Central memory CD4-positive, alpha-beta T cell (primary cell): ENCODE measurements at places on chromosomes 4 and X.

DNA sequence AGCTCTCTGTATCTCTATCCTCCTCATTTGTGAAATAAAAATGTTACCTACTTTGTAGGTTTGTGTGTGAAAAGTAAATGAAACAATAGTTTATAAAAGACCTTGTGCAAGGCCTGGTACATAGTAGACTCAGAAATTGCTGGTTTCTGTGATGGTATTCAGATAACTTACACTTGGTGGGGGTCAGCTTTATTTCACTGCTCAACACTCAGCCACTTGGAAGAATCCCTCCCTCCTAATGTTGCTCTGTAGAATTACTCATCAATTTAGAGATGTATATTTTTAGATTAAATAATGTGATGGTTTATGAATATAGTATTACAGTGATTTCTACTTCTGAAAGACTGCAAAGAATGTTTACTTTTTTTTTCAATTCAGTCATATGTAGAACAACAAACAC, 32.7 kb downstream of the SMARCAD1 start:
- DNase-seq, result no peak

GRCh38 chr4:61628727-61629126, 428.6 kb downstream of the ADGRL3 start:
- no peak for DNase-seq

- no peak for DNase-seq
Measured at GRCh38 chr4:88702782-88703181, 5.2 kb upstream of the NAP1L5 start.

- DNase-seq, result no peak
Measured at GRCh38 chr4:40586034-40586433, 43.6 kb downstream of the RBM47 start.

DNA sequence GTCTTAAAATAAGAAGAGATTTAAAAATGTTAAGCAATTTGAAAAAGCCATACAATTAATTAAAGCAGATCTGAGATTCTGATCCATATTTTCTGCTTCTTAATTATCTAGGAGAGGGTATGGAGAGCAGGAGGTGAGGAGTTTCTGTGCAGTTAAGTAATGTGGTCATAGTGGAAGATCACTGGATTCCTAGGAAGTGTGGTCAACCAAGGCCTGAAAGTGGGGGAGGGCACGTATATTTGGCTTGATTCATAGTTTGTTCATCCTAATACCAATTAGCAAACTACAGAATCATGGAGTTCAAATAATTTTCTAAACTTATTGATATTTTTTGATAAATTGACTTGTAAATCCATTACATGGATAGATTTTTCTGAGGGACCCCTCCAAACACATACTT, 768.3 kb downstream of the RAPGEF2 start:
- no peak for DNase-seq

DNA sequence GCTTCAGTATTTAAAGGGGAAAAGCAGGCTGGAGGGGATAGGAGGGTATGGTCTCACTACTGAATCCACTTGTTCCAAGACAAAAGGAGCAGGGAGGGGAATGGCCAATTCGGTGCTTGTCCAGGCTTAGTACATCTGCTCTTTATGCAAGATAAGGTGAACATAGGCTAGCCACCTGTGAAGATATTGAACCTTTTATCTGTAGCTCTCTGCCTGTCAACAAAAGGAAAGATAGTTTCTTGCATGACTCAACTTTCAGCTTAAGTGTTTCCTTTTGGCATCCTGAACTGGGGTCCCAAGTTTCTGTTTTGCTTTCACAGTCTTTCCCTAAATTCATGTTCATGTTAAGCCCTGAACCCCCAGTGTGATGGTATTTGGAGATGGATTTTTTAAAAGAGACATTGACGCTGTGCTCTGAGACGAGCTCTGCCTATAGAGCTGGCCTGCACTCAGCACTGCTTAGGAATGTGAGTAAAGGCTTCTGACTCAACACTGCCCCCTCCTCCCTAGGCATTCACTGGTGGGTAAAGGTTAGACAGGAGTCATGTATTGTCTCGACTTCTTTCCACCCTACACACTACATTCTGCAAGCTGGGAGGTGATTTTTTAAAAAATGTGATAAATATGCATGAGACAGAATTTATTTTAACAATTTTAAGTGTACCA, 28.2 kb downstream of the FAM149A start:
- no peak for DNase-seq

- DNase-seq, result no peak
Measured at GRCh38 chr4:108829966-108830492, 67.2 kb upstream of the ETNPPL start.

DNA sequence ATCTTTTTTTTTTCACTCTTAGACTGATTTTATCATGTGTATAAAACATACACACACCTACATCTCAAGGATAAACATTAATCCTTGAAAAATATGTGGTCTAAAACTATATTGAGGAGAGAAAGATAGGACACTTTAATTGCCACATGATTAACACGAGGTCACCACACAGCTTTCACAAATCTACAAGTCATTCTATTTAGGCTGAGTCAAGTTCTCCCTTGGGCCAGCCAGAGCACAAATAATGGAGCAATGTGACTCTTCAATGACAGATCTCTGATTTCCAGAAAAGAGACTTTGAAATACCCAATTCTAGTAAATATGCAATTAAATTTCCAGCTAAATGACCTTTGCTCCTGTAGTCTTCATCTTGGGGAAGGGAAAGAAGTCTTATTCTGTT, 12.9 kb upstream of the ADH4 start:
- DNase-seq, result no peak

GRCh38 chr4:136009258-136009832, 1522.9 kb downstream of the PCDH18 start:
- DNase-seq, result no peak

DNA sequence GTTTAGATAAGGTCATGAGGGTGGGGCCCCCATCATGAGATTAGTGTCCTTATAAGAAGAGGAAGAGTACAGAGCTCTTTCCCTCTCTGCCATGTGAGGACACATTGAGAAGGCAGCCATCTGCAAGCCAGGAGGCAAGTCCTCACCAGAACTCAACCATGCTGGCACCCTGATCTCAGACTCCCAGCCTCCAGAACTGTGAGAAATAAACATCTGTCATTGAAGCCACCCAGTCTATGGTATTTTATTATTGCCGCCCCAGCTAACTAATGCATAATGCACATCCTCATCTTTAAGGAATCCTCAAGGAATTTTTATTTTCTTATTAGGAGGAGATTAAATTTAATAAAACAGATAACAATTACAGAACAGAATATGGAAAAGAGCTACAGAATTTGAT, 16.7 kb upstream of the EXOSC9 start:
- no peak for DNase-seq

DNA sequence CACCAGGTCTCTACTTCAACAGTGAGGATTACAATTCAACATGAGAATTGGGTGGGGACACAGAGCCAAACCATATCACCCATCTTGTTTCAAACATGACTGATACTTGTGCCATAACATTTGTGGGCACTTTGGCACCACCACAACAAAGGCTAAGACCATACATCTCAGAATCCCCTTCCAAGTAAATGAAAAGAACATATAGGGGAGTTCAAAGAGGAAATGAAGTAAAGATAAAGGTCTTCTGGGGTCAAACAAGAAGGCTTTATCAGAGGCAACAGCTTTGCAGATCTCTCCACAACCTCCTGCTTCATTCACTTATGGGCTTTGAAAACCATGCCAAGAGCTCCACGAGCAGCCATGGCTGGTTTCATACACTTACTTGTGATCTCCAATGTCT, 122.7 kb downstream of the ANKRD50 start:
- DNase-seq, result no peak

GRCh38 chrX:41095908-41096307, 10.7 kb downstream of the USP9X start:
- no peak for DNase-seq

- no peak for DNase-seq
Measured at GRCh38 chrX:150364347-150365050, 1.4 kb downstream of the MAMLD1 start.

GRCh38 chrX:82695066-82695465, 813.0 kb upstream of the POU3F4 start:
- no peak for DNase-seq
